ENCODE measurements at places on chromosomes 2 and 18.

GRCh38 chr2:160493227-160494028 lies at the start of gene RBMS1:
RBMS1 (minus strand) TSS chr2:160493807; CDS start chr2:160493363, 444 bp downstream.
- peak; percentile 46 for DNase-seq

GRCh38 chr2:142165790-142166189 lies 35.0 kb upstream of the LRP1B start:
- DNase-seq: no peak

- no peak for DNase-seq
These were observed 45.3 kb upstream of the UNC80 start for GRCh38 chr2:209726311-209726710.

GRCh38 chr2:154207288-154208047 lies 335.7 kb downstream of the GALNT13 start:
- DNase-seq: no peak

DNA sequence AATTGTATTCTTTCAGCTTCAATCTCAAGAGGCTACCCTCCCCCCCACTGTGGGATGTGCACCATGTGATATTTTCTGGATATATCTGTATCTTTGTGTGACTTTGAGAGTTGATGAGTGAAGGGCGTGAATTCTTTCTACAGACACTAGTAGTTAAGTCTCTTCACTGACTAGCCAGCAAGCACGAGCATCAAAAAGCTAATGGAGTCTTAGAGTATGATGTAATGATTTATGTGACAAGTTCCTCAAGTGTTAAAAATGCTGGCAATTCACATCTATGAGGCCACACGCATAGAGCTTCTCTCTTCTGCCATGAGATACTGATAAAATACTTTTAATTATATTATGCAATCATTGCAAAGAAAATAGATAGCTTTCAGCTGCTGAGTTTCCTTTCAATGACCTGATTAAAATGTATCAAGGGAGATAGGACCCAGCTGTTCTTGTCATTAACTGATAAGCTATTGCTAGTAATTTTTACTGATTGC lies 304.8 kb downstream of the TRIB2 start:
- DNase-seq: no peak

DNA sequence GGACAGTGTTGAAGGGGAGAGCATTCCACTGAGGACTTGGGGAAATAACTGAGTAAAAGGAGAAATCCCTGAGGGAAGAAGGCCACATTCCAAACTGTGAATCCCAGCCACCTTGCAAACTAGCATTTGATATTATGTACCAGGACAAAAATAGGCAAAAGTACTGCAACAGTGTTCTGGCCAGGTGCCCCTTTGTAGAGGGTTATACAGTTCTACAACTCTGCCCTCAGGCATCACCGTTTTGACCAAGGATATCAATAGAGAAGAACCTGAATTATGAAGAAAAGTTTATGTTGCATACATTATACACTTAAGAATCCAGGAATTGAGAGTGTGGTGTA lies 20.6 kb upstream of the CAVIN2 start:
- no peak for DNase-seq

GRCh38 chr2:64699712-64700111 lies 46.0 kb upstream of the SERTAD2 start:
- no peak for DNase-seq

GRCh38 chr18:47901624-47902362 lies 28.7 kb downstream of the SMAD2 start:
- DNase-seq: peak; percentile 19

DNA sequence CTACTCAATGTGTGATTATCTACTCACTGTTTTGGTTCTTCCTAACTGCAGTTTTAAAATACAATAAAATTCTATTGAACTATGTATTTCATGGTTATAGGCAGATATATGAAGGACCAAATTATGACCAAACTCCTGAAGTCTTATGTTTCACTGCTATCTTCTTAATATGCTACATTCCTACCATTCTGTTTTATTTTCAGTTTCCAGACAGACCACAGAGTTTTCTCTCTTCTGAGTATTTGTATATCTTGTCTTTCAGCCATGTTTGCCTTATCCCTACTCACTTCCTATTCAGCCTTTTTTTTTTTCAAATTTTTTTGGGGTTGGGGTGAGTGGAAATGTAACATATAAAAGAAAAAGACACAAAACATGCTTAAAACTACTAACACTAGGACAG lies 6.3 kb downstream of the RFTN2 start:
- no peak for DNase-seq

- no peak for DNase-seq
These were observed 18.7 kb downstream of the ACSL3 start for GRCh38 chr2:222879604-222879933.

GRCh38 chr18:70195014-70195614 lies 10.4 kb downstream of the RTTN start:
- no peak for DNase-seq

DNA sequence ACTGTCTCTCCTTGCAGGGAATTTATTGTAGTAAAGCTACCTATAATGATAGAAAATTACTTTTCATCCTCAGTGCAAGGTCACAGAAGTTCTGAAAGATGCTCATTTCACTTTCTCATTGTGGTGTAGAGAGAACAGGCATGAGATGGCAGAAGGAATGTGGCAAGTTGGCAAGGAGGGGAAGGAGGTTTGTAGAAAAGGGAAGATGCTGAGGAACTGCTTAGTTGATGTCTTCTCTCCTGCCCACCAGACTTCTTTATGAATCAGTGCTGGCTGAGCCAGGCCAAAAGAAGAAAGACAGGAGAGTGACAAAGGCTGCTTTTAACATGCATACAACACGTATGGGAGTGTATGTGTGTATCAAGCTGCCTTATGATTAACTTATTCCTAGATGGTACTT lies 164.4 kb downstream of the PRPF40A start:
- DNase-seq: no peak

DNA sequence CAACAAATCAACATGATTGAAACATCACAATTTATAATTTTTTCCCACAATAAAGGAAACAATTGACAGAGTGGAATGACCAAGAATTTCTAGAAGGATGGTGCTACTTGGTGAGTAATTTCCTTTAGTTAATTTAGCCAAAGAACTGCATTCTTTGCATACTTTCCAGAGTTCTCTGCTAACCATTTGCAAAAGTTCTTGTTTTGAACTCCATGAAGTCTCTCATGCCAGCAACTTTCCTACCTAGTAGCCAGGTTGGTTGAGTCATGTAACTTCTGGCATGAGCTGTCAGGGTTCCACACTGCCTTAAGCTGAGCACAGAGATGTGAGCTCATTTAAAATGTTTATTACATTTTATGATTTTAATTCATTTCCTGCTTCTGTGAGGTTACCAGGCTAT lies 539.6 kb downstream of the PID1 start:
- DNase-seq: no peak

Measured in CD8-positive, alpha-beta memory T cell (primary cell).